ENCODE measurements at places on chromosomes 11 and 22. TPM values are rescaled to one million over a fixed set of nuclear protein-coding genes. Genes with fewer than 3 reads are reported as not detected.

The SLC17A6 gene
- total RNA-seq = not detected

The OOSP2 gene
- not detected for total RNA-seq

The USP2 gene
- 3.0 TPM for total RNA-seq

The KDM4D gene
- 0.75 TPM for total RNA-seq
